ENCODE measurements at places on chromosomes 2 and 18.

- DNase-seq = no peak
Observed at GRCh38 chr2:119439574-119440500, 8.2 kb downstream of the TMEM37 start.

GRCh38 chr18:63244607-63245006 lies 75.0 kb downstream of the BCL2 start:
- DNase-seq = no peak

DNA sequence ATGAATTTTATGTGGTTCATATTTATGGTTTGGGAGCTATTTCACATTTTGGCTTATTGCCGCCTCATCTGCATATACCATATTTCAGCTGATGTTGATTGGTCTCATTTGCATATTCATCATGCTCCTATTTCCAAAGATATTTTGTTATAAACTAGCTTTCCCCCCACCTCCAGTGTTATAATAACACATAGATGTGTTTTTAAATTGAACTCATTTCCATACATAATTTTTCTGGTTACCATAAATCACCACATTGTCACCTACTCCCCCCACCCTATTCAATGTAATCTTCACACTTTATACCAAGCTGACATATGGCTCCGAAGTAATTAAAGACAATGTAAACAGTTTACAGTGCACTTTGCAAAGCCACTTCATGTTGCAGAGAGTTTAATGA lies 101.2 kb downstream of the FSHR start:
- DNase-seq = no peak

DNA sequence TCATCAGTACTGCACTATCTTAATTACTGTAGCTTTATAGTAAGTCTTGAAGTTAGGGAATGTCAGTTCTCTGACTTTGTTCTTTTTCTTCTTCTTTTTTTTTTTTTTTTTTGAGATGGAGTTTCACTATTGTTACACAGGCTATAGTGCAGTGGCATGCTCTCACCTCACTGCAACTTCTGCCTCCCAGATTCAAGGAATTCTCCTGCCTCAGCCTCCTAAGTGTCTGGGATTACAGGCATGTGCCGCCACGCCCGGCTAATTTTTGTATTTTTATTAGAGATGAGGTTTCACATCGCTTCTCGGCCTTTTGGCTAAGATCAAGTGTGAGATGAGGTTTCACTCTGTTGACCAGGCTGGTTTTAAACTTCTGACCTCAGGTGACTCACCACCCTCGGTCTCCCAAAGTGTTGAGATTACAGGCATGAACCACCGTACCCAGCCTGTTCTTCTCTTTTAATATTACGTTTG lies 41.9 kb upstream of the TANC1 start:
- DNase-seq = no peak

DNA sequence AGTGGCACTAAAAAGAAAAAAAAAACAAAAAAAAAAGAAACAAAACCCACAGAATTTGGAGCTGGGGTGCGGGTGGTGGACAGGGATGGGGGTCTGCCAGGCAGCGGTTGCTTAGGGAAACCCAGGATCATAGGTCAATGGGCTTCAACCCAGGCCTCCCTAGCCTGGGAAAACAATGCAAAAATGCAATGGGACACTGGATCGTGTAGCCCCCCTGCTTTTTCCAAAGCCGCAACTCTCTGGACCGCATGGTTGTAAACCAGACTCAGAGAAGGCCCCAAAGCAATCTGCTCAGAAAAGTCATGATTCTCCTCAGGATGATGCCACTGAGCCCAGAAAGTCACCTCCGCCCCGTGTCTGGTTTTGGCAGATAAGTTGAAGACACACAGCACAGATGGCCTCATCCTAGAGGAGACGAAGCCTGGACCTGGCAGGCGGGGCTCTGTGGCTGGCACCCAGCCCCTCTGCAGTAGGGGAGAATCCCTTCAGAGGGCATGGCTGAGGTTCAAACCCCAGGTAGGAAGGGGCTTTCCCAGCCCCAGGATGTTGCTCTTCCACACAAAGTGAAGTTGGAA lies 5.1 kb downstream of the DLX2 start:
- DNase-seq = no peak

DNA sequence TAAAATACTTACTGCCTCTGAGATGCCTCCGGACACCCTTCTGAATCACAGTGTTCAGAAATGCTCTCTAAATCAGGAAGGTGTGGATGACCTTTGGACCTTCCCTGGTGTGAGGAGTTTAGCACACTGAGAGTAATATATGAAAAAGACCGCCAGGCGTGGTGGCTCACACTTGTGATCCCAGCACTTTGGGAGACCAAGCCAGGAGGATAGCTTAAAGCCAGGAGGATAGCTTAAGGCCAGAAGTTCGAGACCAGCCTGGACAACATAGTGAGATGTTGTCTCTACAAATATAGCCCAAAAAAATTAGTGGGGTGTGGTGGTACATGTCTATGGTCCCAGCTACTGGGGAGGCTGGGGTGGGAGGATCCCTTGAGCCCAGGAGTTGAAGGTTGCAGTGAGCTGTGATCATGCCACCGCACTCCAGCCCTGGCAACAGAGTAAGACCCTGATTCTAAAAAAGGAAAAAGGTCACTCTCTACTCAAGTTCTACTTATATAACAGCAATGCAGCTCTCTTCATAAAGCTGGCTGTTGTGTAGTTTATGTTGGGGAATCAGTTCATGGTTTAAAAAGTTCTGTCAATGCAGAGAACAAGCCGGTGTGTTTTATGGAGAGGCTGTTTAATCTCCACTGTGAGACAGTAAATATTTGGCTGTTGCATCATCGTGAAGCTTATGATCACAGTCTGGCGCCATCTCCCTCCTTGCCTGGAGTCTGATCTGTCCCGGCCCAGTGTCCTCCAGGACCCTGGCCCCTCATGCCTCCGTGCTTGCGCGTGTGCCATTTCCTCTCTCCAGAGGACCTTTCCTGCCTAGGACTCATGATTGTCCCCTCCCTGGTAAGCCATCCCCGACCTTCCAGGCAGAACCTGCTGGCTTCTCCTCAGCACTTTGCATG lies 184.5 kb downstream of the FAM210A start:
- no peak for DNase-seq

- no peak for DNase-seq
Observed at GRCh38 chr18:63427558-63427957, 5.3 kb upstream of the VPS4B start.

- no peak for DNase-seq
Observed at GRCh38 chr2:239715606-239716005, 309.5 kb downstream of the NDUFA10 start.

DNA sequence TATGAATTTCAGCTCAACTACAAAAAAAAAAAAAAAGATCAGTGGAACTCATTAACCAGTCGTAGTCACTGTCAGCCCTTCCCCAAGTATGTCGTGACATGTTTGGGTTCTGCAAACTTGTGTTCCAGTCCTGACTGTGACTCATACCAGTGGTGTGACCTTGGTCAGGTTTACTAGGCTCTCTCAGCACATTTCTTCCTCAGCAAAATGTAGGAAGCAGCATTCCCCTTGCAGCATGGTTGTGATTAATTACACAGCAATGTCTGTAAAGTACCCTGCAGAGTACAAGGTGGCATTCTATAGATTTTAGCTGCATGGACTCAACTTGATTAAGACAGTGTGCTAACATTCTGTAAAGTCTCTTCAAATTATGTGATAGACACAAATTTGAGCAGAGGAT lies 156.9 kb downstream of the LAMA1 start:
- no peak for DNase-seq

- DNase-seq = no peak
Observed at GRCh38 chr2:226483745-226484619, 315.6 kb downstream of the IRS1 start.

GRCh38 chr2:218395090-218395444 lies 4.6 kb upstream of the CTDSP1 start:
- no peak for DNase-seq

- no peak for DNase-seq
Observed at GRCh38 chr2:62234755-62235655, 39.1 kb downstream of the B3GNT2 start.

DNA sequence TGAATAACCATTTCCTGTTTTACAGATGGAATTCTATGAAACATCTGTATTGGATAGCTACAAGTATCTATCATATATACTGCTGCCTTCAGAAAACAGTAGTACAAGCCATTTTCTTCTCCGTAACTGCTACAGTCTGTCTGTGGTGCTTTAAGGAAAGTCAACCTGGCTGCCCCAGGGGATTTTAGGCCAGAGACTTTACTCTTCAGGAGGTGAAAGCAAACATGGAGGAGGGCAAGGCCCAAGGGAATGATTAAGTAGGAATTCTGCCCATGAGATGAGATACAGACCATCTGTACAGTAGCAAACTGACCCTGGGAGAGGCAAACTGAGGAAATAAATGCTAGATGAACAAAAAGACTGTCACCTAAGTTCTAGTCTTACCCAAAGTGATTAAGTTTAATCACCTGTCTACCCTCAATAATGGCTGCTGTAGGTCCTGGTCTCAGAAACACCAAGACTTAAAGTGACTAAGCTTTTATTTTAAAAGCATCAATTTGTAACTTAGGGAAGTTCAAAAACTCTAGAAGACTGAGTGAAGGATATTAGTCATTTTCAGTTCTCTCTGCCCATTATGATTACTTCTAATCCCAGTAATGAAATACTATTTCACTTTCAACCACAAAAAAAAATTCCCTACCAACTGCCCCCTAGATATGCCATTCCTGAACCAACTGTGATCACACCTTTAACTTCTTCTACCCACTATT lies 14.8 kb downstream of the MBD2 start:
- no peak for DNase-seq

DNA sequence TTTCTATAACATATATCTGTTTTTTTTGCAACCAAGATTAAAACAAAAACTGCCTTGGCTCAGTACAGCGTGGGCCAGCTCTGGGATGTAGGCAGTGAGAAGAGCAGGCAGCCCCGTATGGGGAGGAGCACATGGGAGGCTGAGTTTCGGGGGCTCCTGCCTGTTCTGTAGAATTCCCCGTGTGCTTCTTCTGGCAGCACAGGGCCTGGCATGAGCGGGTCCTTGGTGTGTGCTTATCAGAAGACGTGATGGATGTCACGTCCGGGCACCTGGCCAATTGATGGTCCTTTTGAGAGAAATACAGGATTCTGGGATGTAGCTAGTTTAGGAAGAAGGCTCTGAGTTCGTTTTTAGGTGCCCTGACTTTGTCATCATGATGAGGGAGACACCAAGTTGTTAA lies 16.2 kb downstream of the IMPA2 start:
- no peak for DNase-seq

GRCh38 chr2:163191372-163191771 lies 352.8 kb upstream of the KCNH7 start:
- DNase-seq = no peak

- DNase-seq = no peak
Observed at GRCh38 chr18:59416818-59417217, 57.8 kb upstream of the LMAN1 start.

- DNase-seq = no peak
Observed at GRCh38 chr2:159684796-159685195, 27.5 kb upstream of the MARCHF7 start.

DNA sequence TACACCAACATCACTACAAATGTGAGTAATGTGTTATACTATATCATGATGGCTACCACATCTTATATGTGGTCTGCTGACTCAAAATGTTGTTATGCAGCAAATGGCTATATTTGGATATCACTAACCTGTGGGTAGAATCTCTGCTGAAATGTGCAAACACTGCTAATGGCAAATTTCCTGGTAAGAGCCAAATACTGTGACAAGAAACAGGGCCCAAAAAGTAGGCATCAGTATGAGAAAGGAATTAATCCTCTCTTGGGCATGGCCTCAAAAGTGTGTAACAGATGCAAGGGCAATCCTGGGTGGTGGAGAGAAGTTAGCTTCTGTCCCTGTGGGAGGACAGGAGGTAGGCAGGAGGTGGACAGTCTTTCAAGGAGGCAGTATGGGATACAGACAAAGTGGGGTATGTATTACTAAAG lies 13.3 kb downstream of the ATF2 start:
- DNase-seq = no peak

DNA sequence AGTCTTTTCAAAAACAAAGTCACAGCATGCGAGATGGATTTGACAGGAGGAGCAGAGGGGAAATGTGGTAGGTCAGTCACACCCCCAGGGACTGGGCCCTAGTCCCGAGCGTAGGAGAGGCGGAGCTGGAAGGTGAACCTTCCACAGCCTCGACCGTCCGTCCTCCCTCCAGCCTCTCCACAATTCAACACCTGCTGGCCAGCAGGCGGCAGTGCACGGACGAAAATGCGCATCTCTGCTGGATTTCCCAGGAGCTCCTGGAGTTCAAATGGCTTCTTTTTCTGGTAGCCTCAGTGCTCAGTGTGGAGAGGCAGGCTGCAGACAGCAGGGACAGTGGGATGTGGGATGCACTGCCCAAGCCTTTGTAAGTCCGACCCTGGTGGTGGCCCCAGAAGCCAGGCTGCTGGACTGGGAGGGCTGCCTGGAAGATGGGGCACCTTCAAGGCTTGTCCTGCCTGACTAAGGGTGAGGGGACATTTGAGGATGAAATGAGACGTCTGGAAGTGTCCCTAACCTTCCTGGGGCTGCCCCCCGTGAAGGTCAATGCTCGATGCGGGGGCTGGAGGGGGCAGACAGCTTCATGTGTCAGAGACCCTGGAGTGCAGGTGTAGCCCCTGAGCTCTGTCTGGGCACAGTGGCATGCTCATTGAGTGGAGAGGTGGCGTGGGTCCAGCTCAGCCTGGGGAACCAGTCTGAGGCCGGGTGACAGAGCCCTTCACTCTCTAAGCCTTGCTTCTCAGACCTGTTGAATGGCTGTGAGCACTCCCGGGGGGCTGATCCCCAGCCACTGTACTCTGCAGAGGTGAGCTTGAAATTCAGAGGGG lies 189.5 kb downstream of the TFCP2L1 start:
- no peak for DNase-seq

- no peak for DNase-seq
Observed at GRCh38 chr2:202944816-202945215, 32.7 kb downstream of the CARF start.

GRCh38 chr18:41992066-41992465 lies 37.0 kb downstream of the PIK3C3 start:
- no peak for DNase-seq

DNA sequence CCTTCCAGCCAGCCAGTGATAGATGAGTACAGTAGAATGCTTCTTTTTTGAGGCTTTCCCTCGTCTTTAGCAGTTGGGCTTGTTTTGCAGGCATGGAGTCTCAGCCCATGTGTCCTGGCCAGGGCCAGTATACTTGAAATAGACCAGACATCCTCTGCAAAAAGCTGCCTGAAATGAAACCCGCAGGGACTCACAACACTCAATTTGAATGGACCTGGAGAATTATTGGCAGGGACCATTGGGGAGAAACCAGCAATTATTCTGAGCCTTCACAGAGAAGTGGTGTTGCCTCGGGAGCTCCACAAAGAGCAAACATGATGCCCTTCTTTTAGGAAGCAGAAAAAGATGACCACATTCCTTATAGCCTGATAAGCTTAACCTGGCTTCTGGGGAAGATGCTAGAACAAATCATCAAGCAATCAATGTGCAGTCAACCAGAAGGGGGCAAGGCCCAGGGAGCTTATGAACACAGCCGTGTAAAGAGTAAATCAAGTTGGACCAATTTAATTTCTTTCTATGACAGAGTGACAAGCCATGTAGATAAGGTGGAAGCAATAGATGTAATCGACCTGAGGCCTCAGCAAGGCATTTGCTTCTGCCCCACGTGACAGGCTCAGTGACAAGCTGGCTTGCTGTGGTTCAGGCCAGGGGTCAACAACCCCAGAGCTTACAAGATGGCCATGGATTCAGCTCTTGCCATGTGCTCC lies 42.1 kb downstream of the BOD1L2 start:
- DNase-seq = no peak

GRCh38 chr2:228703152-228703551 lies 521.7 kb upstream of the SPHKAP start:
- no peak for DNase-seq
